ENCODE measurements at places on chromosomes 2 and 18.

GRCh38 chr2:36416370-36417165 lies 61.0 kb downstream of the CRIM1 start:
- no peak for DNase-seq

DNA sequence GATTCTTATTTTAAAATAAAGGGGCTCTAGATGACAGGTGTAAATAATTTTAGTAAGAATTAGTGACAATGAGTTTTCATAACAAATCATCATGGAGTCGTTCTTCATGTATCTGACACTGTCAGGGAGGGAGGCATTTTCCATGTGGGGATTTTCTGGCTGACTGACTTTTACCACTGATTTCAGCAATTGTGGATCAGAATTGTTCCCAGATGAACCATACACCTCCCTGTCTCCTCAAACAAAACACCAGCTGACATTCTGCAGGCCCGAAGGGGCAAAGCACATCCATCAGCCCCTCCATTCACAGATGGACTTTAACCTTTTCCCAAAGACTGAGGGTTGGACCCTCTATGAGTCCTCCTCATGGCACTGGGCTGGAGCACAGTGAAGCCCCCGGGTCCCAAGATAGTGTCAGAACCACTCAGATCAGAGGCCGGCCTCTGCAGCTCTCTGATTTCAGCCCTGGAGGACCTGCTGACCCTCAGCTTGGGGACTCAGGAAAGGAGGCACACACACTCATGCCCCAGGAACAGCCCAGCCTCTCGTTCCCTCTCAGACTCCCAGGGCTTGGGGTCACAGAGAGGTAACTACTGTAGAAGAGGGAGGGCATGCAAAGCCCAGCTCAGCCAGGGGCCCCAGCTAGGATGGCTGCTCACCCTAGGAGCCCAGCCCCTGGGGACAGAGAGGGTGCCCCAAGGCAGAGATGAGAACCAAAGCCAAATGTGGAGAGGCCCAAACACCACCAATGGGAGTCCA lies 43.2 kb upstream of the LOXHD1 start:
- DNase-seq: no peak

GRCh38 chr2:129780316-129781270 lies 198.9 kb upstream of the RAB6C start:
- DNase-seq: no peak

- no peak for DNase-seq
Measured at GRCh38 chr2:47070920-47071824, 83.9 kb downstream of the STPG4 start.

- DNase-seq: no peak
Measured at GRCh38 chr2:28663359-28663758, 88.3 kb upstream of the PPP1CB start.

DNA sequence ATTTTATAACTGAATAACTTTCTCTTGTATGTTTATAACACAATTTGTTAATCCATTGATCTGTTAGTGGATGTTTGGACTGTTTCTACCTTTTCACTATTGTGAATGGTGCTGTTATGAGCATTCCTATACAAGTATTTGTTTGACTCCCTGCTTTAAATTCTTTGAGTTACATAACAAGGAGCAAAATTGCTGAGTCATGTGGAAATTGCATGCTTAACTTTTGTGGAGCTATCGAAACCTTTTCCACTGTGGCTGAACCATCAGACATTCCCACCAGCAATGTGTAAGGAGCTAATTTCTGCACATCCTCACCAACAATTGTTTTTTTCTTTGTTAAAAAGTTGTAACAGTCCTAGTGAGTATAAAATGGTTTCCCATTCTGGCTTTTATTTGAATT lies 415.5 kb downstream of the CBLN2 start:
- DNase-seq: no peak

GRCh38 chr2:57330447-57330846 lies 716.2 kb upstream of the VRK2 start:
- no peak for DNase-seq

GRCh38 chr2:237889811-237890210 lies 30.4 kb downstream of the RAMP1 start:
- DNase-seq: no peak

DNA sequence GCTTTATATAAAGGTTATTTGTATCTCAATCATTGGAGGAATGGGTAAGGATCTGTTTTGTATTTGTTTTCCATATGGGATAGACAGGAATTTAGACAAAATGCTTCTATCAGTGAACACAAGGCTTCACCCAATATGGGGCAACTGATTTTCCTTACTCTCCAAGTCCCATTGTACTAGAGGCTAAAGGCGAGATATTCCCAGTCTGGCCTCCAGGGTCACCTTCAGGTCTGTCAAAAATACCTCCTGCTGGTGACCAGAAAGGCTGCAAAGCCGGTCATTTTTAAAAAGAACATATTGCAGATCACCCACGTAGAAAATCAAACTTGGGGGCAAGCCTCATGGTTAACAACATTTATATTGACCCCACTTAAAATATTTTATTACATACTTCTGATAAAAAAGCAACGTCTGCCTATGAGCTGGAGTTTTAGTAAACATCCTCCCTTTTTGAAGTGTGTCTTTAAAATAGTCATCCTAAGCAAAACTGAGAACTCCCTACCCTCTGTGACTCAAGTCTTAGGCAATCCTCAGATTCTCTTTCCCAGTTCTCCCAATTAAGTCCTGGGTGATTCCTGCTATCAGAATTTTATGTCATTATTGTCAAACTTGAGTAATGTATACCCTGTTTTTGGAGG lies 276.6 kb downstream of the MREG start:
- DNase-seq: no peak

DNA sequence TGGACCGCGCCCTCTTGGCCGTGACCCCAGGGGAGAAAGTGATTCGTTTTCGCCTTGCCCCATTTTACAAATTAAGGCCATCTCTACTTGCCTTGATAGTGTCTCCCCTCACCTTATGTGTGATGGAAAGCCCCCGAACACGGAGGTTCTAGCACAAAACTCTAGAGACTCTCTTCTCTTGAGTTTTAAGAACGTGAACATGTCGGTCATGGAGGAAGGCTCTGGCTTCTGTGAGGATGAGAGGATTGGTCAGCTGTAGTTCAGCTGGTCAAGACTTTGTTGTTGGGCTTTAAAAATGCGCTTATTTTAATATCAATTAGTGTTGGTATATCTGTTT lies 828 bp downstream of the DYNC1I2 start:
- DNase-seq: no peak

DNA sequence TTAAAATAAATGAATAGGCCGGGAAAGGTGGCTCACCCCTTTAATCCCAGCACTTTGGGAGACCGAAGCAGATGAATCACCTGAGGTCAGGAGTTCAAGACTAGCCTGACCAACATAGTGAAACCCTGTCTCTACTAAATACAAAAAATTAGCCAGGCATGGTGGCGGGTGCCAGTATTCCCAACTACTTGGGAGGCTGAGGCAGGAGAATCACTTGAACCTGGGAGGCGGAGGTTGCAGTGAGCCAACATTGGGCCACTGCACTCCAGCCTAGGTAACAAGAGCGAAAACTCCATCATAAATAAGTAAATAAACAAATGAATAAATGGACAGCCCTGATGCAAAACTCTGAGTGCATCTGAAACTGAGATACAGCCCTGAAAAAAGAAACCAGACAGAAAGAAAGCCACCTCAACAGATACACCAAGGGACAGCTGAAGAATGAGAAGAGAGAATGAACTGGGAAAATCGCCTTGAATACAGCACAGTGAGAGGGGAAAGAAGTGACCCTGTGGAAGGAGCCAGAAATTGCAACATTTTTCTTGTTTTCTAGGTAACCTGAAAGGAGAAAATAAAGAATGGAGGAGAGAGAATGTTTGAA lies 64.4 kb downstream of the TRABD2A start:
- no peak for DNase-seq

- no peak for DNase-seq
Measured at GRCh38 chr2:173819852-173820251, 145.3 kb downstream of the SP3 start.

DNA sequence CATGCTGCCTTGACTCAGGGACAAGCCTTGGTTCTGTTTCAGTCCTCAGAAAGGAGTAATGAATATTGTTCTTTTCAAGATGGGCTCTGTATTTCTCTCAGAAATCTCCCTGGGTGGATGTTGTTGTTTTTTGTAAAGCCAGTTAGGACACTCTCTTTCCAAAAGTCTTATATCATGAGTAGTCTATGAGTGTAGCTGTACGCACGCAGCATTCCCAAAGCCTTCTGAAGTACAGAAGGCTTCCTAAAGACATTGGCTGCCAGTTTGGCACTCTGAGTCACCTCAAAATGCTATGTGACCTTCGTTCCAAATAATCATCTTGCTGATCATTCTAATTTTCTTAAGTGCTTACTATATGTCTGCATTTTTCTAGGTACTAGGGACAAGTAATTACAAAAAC lies 16.7 kb upstream of the GTF2A1L start:
- DNase-seq: no peak

GRCh38 chr18:44341759-44342158 lies 338.9 kb upstream of the SETBP1 start:
- DNase-seq: no peak

DNA sequence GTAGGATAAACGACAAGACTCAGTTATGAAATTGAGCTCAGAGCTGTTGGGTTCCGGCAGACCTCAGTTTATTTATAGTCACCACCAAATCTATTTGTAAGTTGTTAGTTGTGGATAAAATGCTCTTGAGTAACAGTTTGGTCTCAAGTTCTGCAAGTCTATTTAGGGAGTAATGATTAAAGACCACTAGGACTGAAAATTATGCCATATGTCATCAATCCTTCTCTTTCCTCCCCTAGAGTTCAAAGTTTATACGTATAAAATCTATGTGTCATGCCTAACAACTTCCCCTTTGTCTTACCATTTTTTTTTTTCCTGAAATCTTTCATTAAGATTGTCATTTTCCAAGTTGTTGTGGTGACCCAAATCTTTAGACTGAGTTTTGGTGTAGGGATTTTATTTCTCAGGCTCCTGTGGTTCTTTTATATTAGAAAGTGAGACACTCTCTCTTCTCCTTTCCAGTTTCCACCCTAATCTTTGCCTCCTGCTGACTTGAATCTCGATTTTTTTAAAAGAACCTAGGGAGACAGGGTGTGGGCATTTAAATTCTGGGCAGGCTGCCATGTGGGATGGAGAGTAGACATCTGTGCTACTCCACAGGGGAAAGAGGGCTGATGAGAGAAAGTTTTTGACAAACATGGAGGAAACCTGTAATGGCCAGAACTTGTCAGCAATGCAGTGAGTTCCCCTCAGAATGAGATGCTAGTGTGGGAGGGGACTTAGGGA lies 51.0 kb downstream of the LAMA3 start:
- no peak for DNase-seq

- DNase-seq: no peak
Measured at GRCh38 chr2:210727549-210727948, 171.2 kb downstream of the CPS1 start.

DNA sequence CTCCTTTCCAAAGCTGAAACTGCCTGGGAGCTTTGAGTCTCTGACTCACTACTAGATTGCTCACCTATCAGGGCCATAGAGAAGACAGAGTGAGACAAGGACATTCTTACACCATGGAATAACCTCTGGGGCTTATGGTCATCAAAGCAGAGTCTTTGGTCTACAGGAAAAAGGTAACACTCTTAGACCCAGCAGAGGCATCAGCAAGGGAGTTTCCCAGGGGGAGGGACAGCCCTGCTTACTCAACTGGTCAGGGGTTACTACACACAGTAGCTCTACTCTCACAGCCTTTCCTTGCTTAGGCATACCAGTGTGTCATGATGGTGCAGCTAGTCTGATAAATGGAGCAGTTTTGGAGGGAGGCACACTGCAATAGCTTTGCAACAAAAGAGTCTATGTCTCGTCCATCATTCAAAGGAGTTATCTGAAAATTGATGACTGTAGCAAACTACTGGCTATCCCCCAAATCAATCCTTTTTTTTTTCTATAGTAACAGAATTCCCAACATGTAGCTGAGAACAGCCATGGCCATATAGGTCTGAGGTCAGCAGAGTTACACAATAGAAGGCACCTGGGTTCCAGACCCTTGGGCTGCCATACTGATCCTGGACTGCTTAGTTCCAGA lies 22.4 kb upstream of the CD28 start:
- no peak for DNase-seq

DNA sequence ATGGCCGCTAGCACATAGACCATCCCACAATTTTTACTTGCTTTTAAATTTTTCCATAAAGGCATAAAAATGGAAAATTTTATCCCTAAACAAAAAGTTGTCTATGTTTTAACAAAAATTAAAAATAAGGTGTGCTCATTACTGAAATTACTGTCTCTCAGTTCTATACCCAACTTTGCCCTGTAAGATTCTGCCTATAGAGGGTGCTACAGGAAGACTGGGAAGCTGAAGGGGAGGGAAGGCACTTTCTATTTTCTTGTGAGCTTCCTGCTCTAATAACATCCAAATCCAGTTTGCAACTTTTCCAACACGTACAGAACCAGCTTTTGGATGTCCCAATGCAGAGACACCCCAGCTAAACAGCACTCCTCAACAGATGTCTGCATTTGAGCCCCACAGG lies 666.9 kb downstream of the PLCL1 start:
- DNase-seq: no peak

- DNase-seq: no peak
Measured at GRCh38 chr2:127917916-127918315, 32.2 kb upstream of the AMMECR1L start.

DNA sequence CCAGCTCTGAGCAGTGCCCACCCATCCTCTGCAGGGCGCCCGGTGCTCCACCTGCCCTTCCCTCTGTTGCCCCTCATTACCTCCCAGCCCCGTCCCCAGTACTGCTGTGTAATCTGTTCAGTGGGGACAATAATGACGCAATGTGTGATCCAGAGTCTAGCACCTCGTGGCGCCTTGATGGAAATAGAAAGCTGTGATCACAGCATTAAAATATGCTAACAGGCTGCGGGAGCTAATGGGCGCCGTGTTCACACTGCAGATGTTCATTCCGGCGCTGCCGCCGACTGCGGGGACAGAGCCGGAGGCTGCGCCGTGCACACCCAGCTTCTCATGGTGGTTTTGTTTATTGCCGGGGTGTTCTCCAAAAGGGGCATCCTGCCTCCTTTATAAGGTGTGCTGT lies 235.2 kb downstream of the LDLRAD4 start:
- no peak for DNase-seq

DNA sequence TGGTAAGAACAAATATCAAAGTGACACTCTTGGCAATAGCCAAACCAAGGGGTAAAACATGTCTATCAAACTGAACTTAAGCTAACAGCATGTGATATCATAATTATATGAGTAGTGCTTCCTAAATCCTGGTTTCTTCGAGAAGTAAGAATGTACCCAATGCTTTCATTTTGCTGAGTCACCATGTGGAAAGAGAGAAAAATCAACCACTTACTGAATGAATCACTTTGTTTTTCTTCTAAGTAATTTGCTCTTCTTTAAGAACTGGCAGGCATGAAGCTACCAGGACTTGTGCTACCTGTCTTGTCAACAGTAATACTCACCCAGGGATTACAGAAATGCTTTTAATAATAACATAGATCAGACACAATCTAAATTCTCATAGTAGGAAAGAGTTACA lies 19.0 kb upstream of the DUSP19 start:
- no peak for DNase-seq

GRCh38 chr2:73232403-73233153 lies 461 bp downstream of the PRADC1 start:
- DNase-seq: no peak

GRCh38 chr2:159010340-159010739 lies 41.9 kb downstream of the TANC1 start:
- no peak for DNase-seq

GRCh38 chr2:27263287-27264252 lies 723 bp upstream of the SLC30A3 start:
- DNase-seq: no peak
